ENCODE measurements at places on chromosomes 2 and 18. TPM values are rescaled to one million over a fixed set of nuclear protein-coding genes. Genes with fewer than 3 reads are reported as not detected.

DNA sequence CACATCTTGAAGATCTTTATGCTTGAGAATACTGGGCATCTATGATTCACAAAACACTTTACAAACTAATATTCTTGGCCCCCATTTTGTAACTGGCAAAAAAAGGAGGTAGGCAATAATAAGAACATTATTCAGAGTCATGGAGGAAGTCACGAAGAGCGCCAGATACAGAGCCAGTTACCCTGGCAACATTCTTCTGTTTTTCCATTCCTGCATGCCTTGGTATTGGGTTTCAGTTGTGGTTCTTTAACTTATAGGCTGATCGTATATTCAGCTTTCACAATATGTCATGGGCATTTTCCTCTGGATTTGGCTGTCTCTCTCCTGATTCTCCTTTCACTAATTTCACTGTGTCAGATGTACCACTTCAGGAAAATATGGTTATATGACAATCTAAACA, 234.7 kb downstream of the HRH4 start:
- H3K36me3 ChIP-seq = no peaks in the 10 kb centered on the region
- H3K27ac ChIP-seq = no peak overlapping the region
- no peaks in the 10 kb centered on the region for H3K4me1 ChIP-seq
- DNase-seq = no peak
- H3K27me3 ChIP-seq = no peaks in the 10 kb centered on the region
- no peak overlapping the region for H3K4me3 ChIP-seq

DNA sequence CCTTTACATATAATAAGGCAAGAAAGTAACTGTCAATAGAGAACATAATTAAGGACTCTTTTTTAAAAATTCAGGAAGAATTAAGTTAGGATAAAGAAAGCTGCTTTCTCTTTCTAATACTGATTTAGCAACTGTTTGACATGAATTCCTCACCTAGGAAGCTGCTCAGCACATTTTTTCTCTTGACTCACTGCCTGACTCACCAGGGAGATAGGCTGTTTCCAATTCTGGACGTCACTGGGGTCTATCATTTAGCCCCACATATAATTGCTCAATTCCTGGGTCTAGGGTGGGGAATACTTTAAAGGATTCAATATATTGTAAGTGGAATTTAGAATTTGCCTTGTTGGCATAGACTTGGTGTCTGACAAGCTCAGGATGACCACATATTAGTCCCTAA, 50.8 kb upstream of the UGP2 start:
- H3K27ac ChIP-seq = no peak overlapping the region
- H3K27me3 ChIP-seq = no peaks in the 10 kb centered on the region
- H3K36me3 ChIP-seq = no peaks in the 10 kb centered on the region
- no peak for DNase-seq
- no peak overlapping the region for H3K4me3 ChIP-seq

- no peaks in the 10 kb centered on the region for H3K36me3 ChIP-seq
- no peak overlapping the region for H3K4me3 ChIP-seq
- no peak for DNase-seq
Measured at GRCh38 chr2:231929961-231930592, 3.9 kb upstream of the NPPC start.

DNA sequence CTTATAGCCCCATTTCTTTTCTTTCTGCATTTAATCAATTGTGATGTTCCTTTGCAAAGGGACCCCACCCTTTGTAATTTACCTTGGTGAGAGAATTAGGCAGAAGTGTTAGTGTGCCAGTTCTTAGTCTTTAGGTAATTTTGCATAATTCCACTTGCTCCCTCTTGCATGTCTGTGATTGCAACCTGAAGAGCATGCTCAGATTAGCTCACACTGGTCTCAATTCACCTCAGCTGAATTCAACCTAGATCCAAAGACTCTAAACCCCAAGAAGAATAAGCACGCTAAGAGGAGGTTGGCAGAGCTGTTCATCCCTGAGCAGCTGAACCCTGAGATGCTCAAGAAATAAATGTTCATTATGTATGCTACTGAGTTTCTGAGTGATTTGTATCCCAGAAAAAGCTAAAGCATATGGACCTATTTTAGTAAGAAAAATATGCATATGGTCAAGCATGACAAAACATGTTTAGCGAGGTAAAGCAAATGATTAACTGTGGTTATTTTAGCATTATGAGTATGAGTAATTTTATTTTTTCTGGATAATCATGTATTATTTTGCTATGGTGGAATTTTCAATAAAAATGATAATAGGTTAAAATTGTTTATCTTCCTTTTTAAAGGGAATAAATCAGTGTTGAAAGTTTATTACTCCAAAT, 299.2 kb upstream of the ZSWIM2 start:
- no peaks in the 10 kb centered on the region for H3K36me3 ChIP-seq
- no peaks in the 10 kb centered on the region for H3K4me1 ChIP-seq
- H3K27me3 ChIP-seq = no peaks in the 10 kb centered on the region
- H3K27ac ChIP-seq = no peak overlapping the region
- no peak for DNase-seq
- no peak overlapping the region for H3K4me3 ChIP-seq

Gene NYAP2
- polyA plus RNA-seq = 0.04 TPM

Gene MARCHF4
- polyA plus RNA-seq = 0.61 TPM
